ENCODE measurements at places on chromosomes 2 and 18.

DNA sequence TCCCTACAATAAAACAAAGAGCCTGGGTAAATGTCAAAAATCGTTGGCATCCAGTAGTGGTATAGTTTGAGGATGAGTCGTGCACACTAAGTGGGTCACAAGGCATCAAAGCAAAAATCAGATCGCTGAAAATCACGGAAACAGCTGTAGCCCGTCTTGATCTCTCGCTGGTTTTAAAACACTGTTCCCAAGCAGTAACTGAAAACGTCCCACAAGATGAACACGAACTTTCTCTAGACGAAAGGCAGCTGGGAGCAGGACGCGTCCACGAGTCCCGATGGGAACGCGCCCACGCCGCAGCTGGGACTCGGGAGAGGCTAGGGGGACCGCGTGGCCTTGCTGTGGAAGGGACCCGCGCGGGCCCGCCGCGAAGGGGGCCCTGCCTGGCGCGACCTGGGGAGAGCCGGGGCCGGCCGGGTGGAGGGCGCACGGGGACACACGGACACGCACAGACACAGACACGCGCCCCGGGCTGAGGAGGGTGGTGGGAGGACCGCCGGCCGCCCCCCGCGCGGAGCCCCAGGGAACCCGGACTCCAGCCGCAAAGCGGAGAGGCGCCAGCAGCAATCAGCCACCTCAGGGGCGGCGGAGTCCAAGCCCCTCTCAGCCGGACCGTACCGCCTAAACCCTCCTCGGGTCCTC is 651 bp downstream of the STK17B start:
- DNase-seq = peak; percentile 62

DNA sequence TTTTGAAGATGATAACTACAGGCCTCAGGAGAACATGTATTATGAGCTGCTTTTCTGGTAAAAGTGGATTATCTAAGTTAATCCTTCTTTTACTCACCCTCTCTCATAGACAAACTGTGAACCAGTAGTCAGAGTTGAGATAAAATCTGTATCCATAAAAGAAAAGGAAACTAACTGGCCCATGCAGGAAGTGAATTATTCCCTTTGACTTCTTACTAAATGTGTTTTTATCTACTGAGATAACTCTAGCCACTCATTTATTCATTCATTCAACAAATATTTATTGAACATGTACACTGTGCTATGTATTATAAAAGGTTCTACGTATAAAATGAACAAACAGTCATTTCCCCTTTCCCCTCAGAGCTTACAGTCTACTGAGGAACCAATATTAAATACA is 10.0 kb downstream of the WDR35 start:
- DNase-seq = no peak

GRCh38 chr2:49702740-49703139 is 548.4 kb upstream of the FSHR start:
- DNase-seq = no peak

- DNase-seq = peak; percentile 80
Measured at GRCh38 chr2:143083636-143084035, 45.6 kb upstream of the ARHGAP15 start.

GRCh38 chr2:147867050-147867449 is 22.2 kb downstream of the ACVR2A start:
- no peak for DNase-seq

GRCh38 chr2:183060571-183061231 is 17.8 kb upstream of the DUSP19 start:
- DNase-seq = no peak

DNA sequence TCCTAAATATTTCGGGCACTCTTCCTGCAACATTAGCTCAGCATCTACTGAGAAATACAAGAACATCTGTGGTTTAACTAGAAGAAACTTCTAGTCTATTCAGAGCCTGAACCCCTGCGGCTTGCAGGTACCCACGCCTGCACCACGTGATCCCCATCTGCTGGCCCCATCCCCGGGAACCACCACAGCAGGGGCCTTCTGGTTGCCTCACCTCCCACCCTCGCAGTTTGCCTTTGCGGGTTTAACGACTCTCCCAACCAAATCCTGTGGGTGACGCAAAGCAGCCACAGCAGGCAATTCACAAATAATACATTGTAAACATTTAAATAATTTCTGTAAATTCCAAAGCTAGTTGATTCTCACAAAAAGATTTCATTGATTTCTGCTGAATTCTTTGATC is 90.2 kb upstream of the TMEM18 start:
- DNase-seq = no peak

DNA sequence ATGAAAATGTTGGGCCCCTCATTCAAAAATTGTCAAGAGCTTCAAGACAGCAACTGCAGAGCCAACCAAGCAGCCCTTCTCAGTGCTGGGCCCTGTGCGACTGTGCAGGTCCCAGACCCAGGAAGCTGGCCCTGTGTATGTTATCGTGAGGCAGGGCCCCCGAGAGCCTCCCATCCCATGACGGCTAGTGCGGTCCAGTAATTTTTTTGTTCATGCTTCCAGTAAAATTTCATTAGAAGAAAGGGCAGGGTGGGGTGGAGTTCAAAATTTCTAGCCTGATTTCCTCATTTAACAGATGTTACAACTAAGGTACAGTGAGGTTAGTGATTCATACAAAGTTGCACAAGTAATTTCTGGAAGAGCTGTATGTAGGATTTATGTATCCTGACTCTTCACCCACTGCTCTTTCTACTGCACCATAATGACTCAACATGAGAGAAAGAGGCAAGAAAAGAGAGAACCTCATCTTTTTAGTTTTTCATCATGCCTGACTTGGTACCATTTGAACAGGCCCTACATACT is 105.5 kb downstream of the ZEB2 start:
- peak; percentile 89 for DNase-seq

GRCh38 chr18:622289-622688 is 25.5 kb downstream of the CLUL1 start:
- no peak for DNase-seq
